ENCODE measurements at places on chromosomes 2 and 18. TPM values are rescaled to one million over a fixed set of nuclear protein-coding genes. Genes with fewer than 3 reads are reported as not detected.

CPSF3 gene
- total RNA-seq: 72.8 TPM

KRTCAP3 gene
- total RNA-seq: not detected

MOCOS gene
- total RNA-seq: 1.9 TPM

SLC19A3 gene
- total RNA-seq: not detected

UBE2E3 gene
- 106 TPM for total RNA-seq

- no peak for DNase-seq
These were observed 742.7 kb upstream of the ACVR2A start for GRCh38 chr2:147101941-147102790.

DNA sequence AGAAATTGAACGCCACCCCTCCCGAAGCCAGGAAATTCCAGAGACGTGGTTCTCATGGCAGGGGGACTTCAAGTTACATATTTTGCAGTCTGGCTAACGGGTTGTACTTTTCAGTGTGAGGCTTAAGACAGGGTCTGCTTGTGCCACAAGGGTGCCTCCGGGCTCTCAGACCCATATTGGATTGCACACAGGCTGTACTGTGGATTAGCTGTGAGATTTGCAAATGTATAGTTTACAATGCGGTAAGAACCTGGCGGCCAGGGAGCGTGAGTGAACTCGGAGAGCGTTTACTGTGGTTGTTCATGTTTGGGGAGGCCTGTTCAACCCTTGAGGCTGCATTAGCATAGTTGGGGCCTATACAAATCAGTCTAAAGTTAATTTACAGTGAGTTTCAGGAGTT is 143.9 kb upstream of the SIX2 start:
- DNase-seq: no peak

GRCh38 chr2:137969418-137969765 is 5.1 kb downstream of the HNMT start:
- peak; percentile 95 for DNase-seq

GRCh38 chr18:77677536-77677935 is 427.9 kb downstream of the GALR1 start:
- no peak for DNase-seq

DNA sequence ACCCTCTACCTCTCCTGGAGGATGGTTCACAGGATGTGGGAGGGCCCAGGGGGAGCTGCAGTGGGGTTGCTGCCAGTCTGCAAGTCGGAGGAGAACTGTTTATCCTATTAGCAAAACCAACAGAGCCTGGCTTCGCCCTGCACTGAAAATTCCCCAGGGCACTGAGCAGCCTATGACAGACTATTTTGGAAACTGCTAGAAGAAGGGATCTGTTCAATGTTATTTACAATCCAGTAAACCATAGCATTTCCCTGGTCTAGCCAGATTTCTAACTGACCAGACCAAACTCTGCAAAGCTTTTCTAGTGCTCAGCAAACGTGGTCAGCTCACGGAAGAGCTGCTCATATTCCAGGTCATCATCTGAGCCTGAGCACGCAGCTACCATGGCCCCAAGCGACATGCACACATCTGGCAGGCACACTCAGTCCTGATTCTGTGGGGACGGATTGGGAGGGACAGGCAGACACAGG is 64.8 kb upstream of the PID1 start:
- no peak for DNase-seq

GRCh38 chr2:120347396-120348060 is 1.6 kb downstream of the INHBB start:
- peak; percentile 34 for DNase-seq

- no peak for DNase-seq
These were observed 1258.3 kb upstream of the GYPC start for GRCh38 chr2:125397535-125398251.

- no peak for DNase-seq
These were observed 7.5 kb upstream of the CCDC195 start for GRCh38 chr2:224723586-224724217.

DNA sequence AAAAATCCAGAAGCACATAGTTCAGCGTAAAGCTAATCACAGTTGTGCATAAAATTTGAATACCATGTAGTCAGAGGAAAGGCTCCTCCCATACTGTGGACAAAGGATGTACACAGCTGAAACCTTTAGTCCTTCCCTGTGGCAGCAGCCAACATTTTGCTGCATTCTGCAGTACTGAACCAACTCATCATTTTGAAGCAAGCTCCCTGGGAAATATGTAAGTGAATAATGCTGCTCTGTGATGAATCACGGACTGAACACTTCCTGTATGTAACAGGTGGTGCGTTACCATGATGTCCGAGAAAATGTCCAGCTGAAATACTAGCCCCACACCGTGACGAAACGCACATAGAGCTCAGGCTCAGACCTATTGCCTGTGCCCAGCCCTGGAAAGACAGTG is 421.1 kb upstream of the RAB12 start:
- DNase-seq: peak; percentile 95

DNA sequence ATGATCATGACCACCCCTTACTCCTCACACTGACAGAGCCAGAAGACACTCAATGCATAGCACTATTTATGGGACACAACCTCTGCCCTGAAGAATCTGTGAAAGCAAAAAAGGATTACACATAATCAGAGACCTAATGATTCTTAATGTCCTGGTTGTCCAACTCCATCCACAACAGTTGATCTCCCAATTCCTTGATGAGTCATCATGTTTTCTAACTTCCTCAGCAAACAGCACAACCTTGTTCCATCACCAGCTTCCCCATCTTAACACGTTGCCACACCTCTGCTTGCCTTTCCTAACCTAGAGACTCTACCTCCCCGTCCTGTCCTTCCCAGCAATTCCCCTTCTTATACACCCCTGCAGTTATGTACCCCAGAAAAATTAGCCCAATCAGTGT is 13.2 kb upstream of the MARCHF4 start:
- DNase-seq: no peak
